GM10248 (cell line): ENCODE measurements at places on chromosomes 7 and 10.

- peak; percentile 31 for DNase-seq
Measured at GRCh38 chr10:35495521-35496119, 109.5 kb upstream of the GJD4 start.

DNA sequence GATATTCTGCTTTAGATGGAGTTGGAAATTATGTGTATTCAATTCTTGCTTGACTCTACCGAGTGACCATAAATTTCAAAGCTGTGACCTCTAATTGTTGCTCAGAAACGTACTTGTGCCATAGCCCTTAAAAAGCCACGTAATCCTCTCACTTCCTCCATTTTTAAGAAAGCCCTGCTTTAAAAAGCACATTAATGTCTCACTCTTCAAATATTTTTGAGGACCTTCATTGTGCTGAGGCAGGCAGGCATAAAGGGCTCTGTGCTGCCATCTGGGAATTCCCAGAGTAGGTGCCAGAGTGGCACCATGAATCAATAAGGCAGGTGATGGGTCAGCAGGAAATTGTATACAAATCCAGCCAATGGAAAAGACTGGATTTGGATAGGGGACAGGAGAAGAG, 97.7 kb upstream of the FAM204A start:
- no peak for DNase-seq

DNA sequence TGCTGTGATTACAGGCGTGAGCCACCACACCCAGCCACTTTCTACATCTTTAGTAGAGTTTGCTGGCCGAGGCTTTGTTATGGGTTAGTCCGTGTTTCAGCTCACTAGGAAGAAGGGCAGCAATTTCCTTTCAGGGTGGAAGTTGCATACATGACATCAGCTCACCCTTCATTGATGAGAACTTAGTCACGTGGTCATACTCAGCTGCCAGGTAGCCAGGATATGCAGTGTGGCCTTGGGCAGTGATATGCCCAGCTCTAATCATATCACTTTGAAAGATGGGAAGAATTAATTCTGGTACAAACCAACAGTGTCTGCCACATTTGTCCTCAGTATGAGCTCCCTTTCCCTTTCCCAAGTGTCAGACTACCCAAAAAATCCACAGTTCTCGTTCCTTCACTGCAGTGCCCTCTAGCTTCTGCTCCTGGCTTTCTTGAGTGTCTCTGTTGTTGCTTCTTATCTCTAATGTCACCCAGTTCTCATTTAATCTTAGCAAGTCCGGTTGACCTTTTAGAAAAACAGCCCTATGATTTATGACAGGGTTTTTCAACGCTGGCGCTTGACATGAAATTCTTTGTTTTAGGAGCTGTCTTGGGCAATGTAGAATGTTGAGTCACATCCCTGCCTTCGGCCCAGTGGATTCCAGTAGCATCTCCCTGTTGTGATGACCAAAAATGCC, 108.7 kb upstream of the ITGB1 start:
- no peak for DNase-seq

- DNase-seq, result no peak
Measured at GRCh38 chr7:35504365-35504764, 190.6 kb downstream of the HERPUD2 start.

- no peak for DNase-seq
Measured at GRCh38 chr10:10130686-10131085, 887.0 kb upstream of the CELF2 start.

DNA sequence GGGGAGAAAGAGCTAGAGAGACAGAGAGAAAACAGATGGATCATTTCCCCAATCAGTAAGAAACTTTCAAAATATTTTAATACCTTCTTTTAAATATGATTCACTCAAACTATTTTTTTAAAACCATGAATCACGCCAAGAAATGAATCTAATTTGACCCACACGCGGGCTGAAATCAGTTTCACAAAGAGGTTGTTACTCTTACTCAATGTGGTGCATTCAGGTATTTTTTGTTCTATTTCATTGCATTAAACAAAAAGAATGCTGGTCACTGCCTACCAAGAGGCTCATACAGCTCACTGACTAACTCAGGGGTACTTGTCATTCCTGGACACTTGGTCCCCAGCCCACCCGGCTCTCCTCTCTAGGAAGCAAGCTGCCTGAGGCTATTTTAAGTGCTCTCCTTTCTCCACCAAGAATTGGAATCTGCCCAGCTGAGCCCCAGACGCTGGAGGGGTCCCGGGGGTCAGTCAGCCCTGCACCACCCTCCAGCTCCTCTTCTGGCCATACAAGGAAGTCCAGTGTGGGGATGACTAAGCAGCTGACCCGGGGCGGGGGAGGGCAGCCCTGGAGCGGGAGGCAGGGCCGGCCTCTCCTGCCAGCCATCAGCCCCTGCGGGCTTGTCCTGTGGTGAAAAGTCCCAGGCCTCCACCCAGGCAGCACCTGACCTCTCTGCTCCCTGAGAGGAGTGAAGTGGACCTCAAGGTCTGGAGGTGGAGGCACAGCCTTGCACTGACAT, 21.7 kb upstream of the PFKP start:
- DNase-seq, result no peak

- no peak for DNase-seq
Measured at GRCh38 chr10:6221192-6221940, 18.6 kb downstream of the PFKFB3 start.

DNA sequence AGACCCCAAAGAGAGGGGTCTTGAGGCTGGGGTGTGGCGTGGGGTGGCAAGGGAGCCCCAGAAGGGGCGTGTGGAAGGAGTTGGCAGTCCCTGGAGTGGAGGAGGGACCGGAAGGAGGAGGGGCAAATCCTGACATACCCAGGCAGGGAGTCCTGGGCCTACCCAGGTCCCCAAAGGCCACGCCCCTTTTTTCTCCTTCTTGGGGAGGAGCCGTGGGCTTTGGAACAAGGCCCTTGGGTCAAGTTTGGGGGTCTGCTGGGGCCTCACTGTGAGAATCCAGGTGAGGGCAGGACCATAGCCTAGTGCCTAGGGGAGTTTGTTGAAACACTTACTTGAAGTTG, 1.2 kb upstream of the SMARCD3 start:
- no peak for DNase-seq

- DNase-seq, result no peak
Measured at GRCh38 chr10:95500097-95500496, 61.1 kb downstream of the SORBS1 start.

DNA sequence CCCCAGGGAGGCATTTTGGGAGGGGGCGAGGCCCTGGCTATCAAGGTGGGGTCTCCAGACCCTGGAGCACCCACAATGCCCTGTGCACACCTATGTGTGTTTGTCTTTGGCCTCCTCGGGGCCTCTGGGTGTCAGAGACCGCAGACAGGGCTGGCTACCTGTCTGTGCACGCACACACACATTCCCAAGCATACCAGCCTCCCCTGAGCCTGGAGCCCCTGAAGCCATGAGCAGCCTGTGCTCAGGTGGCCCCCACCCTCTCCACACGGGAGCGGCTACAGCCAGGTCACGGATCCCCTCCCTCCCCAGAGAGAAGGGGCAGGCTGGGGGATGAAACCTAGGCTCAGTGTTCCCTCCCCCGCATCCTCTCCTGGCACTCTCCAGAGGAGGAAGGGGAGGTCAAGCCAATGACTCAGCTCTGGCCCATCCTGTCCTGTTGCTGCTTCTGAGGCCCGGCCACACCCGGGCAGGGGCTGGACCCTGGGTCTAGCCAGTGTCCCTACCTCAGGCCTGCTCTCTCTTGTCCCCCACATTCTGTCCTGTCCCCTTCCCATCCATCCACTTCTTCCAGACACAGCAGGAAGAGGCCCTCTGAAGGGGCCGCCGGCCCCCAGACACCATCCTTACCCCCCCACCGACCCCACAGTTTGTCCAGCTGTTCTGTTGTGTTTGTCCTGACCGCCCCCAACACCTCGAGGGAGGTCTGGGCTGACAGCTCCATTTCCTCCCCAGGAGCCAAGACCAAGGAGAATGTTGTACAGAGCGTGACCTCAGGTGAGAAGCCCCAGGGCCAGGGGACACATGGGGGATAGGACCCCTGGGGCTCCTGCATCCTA, 720 bp downstream of the SNCG start:
- no peak for DNase-seq

DNA sequence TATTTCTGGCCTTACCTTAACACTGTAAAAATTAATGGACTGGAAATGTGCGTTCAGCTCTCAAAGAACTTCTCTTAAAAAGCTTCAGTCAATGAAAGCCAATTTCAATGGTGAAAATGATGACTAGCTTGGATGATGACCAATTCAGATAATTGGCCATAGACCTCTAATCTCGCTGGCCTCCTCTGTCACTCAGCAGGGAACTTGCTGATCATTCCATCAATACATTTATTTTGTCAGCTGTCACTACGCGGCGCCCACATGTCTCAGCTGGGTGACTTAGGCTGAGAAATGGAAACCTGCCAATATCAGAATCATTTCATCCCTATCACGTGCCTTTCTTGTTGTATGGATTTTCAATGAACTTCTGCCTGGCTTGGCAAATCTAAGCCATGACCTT, 673.0 kb upstream of the AUTS2 start:
- DNase-seq, result no peak

DNA sequence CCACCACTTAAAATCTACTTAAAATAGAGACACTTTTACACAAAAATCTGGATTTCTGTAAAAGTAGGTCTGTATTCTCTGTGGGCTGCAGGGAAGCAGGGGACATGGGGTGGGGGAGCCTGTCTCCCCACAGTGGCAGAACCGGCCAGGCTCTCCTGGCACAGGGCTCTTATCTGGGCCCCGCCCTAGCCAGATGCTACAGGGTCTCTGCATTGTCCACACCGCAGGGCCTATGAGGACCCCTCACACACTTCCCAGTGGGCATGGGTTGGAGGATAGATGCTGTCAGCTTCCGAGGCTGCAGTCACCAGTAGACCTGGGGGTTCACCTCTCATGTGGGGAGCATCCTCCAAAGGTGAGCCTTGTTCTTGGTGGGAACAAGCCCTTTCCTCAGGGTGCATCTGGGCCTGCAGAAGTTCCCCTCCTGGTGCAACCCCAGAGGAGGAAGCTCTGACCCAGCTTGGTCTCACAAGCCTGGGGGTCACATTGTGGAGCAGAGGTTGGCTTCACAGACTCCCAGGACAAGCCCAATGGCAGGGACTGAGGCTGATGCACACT, 15.4 kb upstream of the MYL7 start:
- no peak for DNase-seq

DNA sequence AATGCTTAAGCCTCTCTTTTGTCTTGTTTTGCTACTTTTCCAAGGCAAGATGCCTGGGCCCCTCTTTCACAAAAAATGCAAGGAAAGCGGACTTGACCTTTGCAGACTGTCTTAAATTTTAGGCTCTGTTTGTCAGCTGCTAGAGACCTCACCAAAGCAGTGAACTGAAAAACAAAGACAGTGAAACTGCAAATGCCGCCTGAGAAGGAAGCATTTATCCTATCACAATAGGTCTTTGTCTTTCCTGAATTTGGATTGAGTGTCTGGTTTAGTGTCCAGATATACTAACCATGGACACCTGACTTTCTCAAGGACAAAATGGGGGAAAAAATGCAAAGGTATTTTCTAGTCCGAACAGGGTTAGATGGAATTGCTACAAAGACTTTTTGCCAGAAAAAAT, 256.9 kb downstream of the INHBA start:
- DNase-seq, result no peak

DNA sequence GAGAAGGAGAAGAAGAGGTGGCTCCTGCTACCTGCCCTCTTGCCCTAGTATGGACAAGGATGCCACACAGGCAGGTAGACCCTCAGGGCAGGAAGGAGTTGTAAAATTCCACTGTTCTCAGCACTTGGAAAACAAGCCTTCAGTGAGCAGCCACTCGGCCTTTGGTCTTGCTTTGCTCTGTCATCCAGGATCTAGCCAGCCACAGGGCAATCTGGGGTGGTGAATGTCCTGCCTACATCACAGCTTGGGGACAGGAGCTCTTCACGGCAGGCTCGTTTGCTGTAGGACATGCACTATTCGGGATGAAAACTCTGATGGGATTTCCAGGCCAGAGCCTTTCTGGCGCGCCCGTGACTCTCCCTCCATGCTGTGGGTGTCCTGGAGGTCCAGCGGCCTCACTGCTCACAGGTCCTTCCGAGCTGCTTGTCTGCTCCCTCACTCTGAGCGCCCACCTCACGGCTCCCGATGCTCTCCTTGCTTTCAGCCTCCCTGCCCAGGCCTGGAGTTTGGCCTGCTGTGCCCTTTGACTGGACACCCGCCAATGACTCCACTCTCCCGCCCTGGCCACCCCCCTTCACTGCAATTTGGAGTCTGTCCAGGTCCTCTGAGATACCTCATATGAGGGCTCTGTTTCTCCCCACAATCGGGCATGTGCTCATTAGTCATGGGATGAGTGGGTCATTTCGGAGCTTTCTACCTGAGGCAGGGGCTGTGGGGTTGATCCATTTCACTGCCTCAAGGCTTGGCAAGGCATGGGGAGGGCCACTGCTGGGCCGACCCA, 227.2 kb upstream of the GRB10 start:
- DNase-seq, result peak; percentile 5

GRCh38 chr7:66575398-66575797, 53.3 kb upstream of the KCTD7 start:
- DNase-seq, result no peak

DNA sequence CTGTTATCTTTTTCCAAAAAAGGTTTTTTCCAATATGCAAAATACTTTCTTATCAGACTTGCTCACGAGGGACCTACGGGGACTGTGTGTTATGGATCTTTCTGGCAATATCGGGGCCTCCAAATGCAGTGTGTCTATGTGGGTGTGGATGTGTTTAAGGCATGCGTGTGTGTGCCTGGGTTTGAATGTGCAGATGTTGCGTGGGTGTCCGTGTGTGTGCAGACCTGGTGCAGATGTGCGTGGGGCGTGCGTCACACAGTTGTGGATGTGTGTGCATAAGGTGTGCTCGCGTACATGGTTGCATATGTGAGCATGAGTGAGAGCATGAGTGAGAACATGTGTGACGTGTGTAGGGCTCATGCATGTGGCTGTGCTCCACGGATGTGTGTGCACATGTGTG, 19.7 kb downstream of the NKX6-2 start:
- no peak for DNase-seq

DNA sequence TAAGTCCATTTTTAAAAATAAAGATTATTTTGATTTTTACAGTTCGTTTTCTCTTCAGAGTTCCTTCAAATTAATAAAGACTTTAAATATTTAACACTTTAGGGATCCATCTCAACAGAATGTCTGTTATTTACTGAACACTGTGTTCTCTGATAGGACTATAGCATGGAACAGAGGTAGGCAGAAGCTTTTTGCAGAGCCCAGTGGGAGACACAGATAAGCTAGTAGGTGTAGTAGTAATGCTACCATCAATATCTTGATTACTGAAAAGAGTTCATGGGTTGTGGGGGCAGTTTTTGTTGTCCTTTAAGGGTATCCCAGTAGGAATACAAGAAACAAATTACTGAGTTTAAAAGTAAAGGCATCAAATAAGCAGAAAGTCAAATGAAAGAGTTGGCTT, 140.5 kb downstream of the HBP1 start:
- DNase-seq, result no peak

DNA sequence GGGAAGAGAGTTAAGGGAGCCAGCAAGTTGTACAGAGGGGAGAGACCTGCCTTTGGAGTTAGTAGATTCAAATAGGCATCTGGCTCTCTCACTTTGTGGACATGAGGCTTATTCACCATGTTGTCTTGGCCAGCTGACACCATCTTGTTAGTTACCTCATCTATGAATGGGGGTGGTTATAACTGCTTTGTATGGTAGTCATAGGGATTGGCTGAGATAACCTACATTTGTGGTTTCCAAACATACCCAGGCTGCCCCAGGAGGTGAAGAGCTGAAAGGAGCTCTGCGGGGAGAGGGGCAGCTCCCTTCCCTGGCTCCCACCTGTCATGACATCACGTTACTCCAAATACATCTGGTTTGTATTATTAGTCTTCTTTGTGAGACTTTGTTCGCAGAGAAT, 393.3 kb upstream of the AUTS2 start:
- DNase-seq, result no peak
